Mesothelial cell of epicardium (in vitro differentiated cells): ENCODE measurements at places on chromosomes 7 and 10. TPM values are rescaled to one million over a fixed set of nuclear protein-coding genes. Genes with fewer than 3 reads are reported as not detected.

DNA sequence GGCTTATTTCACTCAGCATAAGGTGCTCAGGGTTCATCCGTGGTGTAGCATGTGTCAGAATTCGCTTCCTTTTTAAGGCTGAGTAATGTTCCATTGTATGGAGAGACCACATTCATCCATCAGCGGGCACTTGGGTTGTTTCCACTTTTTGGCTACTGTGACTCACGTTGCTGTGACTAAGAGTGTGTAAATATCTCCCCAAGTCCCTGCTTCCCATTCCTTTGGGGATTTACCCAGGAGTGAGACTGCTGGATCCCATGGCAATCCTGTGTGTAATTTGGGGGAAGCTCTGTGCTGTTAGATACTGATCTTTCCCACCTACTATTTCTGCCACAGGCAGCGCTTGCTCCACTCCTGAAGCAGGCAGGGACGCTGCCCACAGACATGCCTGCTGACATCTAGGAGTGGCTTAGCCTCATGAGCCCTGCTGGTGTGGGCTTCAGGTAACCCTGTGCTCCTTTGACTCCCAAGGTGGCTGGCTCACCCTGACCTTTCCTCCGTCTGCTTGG lies 346.0 kb downstream of the FRMD4A start:
- no peak for DNase-seq

GRCh38 chr10:19749185-19749729 lies 67.0 kb upstream of the PLXDC2 start:
- no peak for DNase-seq

GRCh38 chr10:93445097-93445960 lies 36.8 kb downstream of the MYOF start:
- peak; percentile 81 for DNase-seq

DNA sequence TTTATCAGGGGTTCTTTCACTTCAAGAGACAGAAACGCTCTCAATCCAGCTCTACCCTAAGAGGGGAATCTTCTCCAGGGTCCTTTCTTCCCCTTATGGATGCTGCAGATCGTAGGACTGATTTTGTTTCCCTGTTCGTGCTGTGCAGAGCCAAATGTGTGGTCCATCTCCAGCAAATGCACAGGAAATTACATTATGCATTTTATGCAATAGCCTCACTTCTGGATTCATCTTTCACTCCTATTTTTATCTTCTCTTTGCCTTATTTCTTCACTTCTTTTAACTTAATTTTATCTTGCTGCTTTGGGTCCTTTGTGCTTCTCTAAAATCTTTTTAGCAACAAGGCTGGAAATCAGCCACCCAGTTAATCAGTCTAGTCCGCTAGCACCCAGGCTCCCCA lies 184.5 kb upstream of the INHBA start:
- no peak for DNase-seq

Gene PRLHR
- total RNA-seq: not detected in 3 replicates

- no peak for DNase-seq
These were observed 251.9 kb upstream of the ZNF32 start for GRCh38 chr10:43900571-43900970.

Gene ECHDC3
- total RNA-seq: 5.1 to 8.6 TPM (median 5.7 TPM) in 3 replicates

GRCh38 chr7:151692721-151693120 lies 173.0 kb upstream of the RHEB start:
- DNase-seq: no peak

DNA sequence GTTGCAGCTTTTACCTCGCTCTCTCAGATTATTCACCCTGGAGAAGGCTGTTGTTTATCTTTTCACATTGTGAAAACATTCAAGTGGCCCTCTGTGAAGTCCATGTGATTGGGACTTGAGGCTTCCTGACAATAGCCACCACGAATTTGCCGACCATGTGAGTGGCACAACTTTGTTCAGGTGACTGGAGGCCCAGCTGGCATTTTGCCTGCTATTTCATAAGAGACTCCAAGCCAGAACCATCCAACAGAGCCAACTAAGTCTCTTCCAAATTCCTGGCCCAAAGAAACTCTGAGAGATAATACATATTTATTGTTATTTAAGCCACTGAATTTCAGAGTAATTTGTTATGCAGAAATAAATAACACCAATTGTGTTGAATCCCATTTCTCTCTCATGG lies 38.2 kb upstream of the CCSER2 start:
- DNase-seq: no peak

DNA sequence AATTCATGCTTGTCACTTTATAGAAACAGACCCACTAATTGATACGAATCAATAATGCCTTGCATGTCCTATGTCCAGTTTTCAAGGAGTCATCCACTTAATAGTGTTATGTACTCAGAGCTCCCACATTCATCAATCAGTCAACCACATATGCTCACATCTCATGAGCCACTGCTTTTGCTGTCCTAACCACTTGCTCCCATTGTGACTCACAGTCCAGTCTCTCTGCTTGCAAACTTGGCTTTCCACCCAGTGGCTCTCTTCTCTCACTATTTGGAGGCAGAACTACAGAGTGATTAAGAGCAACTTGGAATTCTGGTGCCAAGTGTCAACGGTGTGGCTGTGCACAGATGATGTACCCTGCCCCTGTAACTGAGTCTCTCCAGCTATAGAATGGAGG lies 166.0 kb downstream of the SNX13 start:
- no peak for DNase-seq
